ENCODE measurements at places on chromosomes 4 and X.

DNA sequence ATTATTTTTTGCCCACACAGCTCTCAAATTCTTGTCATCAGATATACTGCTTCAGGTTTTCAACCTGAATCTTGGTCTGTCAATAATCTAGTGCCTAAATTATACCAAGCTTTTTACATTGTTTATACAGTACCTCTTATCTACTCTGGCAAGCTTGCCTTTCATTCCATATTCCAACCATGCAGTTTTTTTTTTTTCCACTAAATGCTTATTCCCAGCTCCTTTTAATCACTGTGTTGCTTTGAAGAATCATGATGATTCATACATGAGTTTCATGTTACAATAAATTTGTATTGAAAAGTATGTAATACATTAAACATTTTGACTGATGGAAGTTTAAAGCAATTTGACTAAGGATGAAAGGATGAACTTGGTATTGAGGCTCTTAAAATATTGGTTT, 949.0 kb downstream of the CCSER1 start:
- DNase-seq, result no peak

DNA sequence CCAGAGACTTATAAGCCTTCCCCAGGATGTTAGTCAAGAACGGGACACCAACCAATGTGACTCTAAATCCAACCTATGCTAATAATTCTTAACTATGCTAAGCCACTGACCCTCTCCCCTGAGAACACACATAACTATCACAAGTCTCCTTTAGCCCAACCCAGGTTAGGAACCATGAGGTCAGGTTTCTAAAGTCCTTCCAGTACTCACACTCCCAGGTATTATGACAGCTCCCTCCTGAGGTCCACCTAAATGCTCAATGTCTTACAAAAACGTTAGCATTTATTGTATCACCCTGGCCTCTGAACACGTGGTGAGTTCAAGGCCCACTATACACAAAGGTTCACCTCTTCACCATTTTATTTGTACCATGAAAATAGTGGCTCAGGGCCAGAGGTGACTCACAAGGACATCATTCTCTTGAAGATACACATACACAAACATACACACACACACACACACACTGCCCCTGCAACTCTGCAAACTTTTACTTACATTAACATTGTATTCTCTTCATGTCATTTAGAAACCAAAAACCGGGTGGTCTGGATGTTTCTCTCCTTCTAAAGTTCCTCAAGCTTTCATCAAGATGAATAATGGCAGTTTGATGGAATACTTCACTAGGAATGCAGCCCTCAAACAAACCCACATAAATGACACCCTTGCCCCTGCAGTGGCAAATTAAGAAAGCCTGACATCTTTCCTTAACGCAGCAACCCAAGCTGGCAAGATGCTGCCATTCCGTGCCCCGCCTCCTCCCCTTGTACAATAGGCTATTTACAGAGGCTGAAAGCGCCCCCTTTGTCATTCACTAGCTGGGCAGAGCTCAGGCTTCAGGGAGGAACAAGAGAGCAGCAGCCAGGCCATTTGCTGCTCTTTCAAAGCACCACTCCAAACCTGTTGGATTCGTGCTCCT, 17.7 kb downstream of the ACSL1 start:
- DNase-seq, result no peak

DNA sequence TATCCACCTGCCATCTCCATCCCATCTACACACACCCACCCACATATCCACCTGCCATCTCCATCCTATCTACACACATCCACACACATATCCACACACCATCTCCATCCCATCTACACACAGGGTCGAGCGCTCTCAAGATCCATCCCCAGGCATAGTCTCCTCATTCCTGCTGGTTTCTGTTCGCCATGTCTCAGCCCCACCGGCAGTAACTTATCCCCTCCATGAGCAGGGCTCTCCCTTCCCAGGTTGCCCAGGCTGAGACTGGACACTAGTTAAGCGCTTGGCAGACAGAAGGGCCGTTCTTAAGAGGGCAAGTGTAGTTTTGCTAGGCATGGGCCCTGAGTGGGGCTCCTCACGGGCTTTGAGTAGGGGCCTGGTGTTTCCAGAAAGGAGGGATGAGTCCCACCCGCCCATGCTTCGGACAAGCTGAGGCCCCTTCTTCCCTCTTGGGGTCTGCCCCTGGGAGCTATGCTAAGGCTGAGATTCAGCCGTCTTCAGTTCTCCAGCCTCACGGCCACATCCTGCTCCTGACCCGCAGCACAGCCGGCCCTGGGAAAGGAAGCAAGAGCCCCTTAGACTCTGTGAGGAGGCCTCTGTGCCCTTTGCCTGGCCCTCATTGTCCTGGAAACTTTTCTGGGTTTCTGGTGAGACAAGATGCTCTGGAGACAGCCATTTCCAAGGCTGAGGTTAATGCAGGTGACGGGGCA, 20.4 kb downstream of the TMEM271 start:
- no peak for DNase-seq

- DNase-seq, result no peak
Measured at GRCh38 chr4:8266508-8266907, 3.0 kb upstream of the HTRA3 start.

- DNase-seq, result no peak
Measured at GRCh38 chrX:21658152-21658737, at the start of gene KLHL34. KLHL34 (minus strand) TSS chrX:21658330; CDS start chrX:21657788, 542 bp downstream.

DNA sequence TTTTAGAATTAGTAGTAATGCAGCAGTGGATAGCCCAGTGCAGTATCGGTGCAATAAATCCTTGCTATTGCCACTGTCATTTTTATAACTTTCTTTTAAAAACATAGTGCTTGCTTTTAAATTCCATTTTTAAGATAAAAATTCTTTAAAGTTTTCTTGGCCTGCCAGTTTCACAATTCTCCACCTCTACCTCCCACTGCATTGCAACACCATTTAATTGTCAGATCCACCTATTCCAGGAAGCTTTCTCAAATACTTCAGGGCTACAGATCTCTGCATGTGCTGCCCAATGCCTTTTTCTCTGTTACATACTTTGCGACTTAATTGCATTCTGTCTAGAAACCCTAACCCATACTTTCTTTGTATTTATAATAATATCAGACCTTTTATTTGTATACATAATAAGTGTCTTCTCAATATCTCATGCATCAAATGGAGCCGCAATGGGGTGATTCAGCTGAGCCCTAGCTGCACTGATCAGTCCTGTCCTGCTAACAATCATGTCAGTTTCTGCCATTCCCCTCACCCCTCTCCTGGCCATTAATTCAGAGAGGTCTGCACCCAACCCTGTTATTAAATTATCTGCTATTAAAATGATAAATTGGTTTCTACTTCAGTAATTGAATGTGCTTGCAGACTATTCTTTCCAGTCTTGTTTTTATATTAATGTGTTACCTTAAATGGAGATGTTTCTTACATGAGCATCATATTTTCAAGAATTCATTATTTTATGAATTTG, 193.1 kb downstream of the SLIT2 start:
- DNase-seq, result no peak

DNA sequence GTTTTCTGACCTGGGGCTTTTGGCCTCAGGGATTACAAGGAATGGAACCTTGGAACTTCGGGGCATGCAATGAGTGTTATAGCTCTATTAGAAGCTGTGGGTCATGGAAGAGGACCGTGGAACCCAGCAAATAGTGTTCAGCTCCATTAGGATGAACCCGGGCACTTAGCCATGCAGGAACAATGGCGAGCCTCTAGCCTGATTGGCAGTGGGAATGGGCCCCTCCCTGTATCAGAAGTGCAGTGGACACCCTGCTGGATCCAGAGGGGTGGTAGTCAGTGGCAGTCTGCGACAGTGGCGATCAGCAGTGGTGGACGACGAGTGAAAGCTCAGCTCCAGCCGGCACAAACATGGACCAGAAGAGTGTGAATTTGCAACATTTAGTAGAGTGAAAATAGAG, 315.4 kb upstream of the TECRL start:
- DNase-seq, result no peak

DNA sequence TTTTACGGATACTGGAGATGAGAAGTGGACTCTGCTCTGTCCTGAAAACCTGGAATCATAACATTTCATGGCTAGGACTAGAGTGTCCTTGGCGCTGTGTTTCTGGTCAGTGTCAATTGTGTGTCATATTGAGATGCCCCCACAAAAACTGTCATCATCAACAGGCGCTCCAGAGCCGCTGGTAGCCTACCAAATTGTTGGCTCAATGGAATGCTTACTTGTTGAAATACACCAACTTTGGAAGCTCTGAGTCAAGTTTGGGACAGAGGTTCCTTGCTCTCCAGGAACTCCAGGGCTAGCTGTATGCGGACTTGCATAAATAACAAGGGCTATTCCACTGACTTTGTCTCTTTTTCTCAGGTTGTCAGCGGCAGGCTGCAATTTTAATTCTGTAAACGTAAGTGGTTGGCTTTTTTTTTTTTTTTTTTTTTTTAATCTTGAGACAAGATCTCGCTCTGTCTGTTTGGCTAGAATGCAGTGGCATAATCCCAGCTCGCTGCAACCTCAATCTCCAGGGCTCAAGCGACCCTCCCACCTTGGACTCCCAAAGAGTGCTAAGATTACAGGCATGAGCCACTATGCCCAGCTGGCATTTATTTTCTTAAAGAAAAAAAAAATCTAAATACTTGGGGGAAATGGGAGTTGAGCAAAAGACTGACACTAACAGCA, 871 bp upstream of the HPGD start:
- DNase-seq, result no peak

- DNase-seq, result no peak
Measured at GRCh38 chr4:116923389-116923788, 162.0 kb downstream of the TRAM1L1 start.

DNA sequence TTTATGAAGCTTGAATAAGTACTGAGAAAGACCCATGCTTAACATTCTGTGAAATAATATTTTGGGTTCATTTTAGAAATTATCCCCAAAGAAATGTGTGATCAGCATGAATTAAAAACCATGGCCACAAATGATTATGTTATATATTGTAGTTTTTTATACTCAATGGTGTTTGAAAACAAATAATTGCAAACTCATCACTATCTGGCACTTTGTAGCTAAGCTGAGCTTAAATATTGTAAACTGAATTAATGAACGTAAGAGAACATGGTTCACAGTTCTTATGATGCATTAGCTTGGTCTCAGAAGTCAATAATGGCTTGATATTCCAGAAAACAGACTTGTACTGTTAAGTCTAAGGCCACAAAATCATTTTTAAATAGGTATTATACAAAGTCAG, 24.6 kb upstream of the ASB5 start:
- no peak for DNase-seq

GRCh38 chr4:89069481-89069880, 12.5 kb upstream of the FAM13A start:
- no peak for DNase-seq

DNA sequence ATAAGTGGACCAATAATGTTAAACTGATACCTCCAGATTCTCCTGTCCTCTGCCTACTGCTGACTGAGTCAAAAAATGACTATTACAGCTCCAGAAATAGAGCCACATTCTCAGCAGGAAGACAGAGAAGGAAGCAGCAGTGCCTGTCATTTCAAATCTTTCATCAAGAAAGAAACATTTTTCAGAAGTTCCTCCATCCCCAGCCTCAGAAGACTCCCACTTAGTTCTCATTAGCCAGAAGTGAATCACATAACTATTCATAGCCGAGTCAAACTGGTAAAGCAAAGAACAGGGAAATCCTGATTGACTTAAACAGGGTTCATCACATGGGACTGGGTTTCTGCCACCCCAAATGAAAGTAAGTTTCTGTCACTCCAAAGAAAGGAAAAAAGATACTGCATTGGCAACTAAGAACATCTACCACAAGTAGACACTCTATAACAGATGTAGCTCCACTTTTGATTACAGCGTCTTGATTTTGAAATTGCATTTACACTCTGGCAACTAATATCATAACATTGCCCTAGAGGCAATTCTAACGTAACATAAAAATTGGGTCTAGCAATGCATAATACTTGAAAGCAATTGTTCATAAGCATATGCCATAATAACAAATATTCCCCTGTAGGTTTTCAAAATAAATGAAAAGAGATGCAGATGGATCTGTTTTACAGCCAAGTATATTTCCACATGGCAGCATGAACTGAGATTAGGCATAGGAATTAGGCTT, 599.8 kb downstream of the GALNTL6 start:
- no peak for DNase-seq

- no peak for DNase-seq
Measured at GRCh38 chr4:76705472-76705871, 192.5 kb downstream of the SOWAHB start.

GRCh38 chr4:116829187-116829586, 256.2 kb downstream of the TRAM1L1 start:
- no peak for DNase-seq

DNA sequence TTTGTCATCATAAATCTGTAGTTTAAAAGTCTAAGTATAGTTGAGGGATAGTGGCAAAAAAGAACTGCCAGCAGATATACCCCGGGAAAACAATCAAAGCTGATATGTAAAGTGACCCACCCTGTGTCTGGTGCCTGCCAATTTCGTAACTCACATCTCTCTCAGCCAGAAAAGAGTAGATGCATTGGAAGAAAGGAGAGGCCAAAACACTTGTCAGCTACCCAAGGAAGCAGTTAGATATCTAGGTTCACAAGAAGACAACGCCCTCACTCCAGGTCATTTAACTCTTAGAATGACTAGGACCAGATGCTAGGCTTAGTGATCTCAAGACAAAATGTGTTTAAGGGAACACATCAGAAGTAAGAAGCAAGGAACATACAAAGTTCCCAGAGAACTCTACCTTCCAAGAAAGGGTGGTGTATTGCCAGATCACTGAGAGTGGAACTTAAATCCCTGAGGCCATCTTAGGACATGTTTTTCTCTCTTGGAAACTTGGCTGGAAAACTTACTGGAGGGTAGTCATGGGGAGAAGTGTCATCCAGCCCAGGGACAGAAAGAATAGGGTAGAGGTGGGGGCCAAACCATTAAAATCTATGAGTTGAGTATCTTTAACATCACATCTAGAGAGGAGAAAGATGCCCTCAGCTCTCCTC, 125.9 kb downstream of the SHISA3 start:
- DNase-seq, result no peak

- no peak for DNase-seq
Measured at GRCh38 chrX:1388651-1389050, 3.3 kb downstream of the SLC25A6 start.

DNA sequence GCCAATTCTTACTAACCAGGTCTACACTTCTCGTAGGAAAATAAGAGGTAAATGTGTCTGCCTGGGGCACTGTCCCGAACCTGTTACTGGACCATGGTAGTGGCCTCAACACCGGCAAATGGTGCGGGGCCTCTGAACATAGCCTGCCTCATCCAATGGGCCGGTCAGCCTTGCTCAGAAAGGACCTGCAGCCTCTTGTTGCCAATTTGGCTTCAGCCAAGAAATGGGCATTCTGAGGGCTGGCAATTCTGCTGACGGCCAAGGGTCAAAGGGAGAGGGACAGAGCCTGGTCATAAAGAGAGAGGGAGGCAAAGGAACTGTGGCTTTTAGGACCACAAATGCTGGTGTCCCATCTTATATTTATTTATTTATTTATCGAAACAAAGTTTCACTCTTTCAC, 69.5 kb upstream of the ATP6AP2 start:
- no peak for DNase-seq

All from CD4-positive, alpha-beta T cell treated with Interleukin-4 for 4 hours (primary cell).